H9 (cell line): ENCODE measurements at places on chromosomes 13 and 19. TPM values are rescaled to one million over a fixed set of nuclear protein-coding genes. Genes with fewer than 3 reads are reported as not detected.

The HIF3A gene
- 31.5 and 31.9 TPM in 2 replicates for total RNA-seq

The TYROBP gene
- total RNA-seq: not detected in 2 replicates

DNA sequence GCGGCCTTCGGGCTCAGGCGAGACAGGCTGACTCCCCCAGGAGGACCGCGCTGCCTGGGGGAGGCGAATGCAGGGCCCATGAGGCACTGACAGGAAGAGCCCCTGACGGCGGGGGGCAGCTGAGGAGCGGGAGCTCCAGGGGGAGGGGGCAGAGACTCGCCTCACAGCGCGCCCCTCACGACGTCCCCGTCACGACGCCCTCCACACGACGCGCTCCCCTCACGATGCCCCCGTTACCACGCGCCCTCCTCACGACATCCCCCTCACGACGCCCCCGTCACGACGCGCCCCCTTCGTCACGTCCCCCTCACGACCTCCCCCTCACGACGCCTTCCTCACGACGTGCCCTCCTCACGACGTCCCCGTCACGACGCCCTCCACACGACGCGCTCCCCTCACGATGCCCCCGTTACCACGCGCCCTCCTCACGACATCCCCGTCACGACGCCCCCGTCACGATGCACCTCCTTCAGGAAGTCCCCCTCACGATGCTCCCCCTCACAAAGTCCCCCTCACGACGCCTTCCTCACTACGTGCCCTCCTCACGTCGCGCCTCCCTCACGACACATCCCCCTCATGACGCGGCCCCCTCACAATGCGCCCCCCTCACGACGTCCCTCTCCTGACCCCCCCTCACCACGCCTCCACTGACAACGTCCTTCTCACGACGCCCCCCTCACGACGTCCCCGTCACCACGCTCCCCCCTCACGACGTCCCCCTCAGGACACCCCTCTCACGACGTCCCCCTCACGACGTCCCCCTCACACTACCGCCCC, 99.6 kb downstream of the ING1 start:
- H3K4me3 ChIP-seq: no peak overlapping the region
- DNase-seq: no peak
- H3K36me3 ChIP-seq: no peaks in the 10 kb centered on the region; the same call in 2 of the 3 replicates
- peaks cover 9% of the 10 kb centered on the region for H3K4me1 ChIP-seq
- H3K27ac ChIP-seq: no peak overlapping the region

DNA sequence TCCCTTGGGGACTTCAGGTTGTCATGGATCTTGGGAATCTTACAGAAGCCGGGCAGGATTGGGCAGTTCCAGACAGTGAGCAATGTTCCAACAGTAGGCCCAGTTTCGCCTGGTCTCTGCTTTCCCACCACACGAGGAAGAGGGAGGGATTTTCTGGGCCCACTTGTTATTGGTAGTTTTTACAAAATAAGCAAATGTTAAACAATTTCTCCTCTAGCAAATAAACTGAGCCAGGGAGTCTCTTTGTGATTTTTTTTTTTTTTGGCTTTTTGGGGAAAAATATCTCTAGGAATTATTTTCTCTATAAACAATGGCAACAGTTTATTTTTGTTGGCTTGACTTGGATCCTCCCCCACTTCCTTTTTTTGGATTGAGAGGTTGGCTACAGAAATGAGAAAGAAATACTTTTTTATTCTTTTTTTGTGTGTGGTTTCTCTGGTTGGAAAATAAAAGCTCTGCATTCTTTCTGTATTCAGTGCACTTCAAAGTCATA, 89.3 kb downstream of the TM9SF2 start:
- H3K4me3 ChIP-seq: no peak overlapping the region
- no peaks in the 10 kb centered on the region for H3K4me1 ChIP-seq
- H3K36me3 ChIP-seq: no peaks in the 10 kb centered on the region
- no peak for DNase-seq
- no peak overlapping the region for H3K27ac ChIP-seq

- H3K4me1 ChIP-seq: 0 out of 2 replicates have a peak, but pooled peaks cover 2% of the 10 kb centered on the region
- H3K27ac ChIP-seq: no peak overlapping the region
- no peaks in the 10 kb centered on the region for H3K27me3 ChIP-seq
- DNase-seq: no peak
- no peak overlapping the region for H3K4me3 ChIP-seq
- no peaks in the 10 kb centered on the region for H3K36me3 ChIP-seq
Observed at GRCh38 chr19:42122691-42123607, 9.3 kb downstream of the POU2F2 start.
